ENCODE measurements at places on chromosomes 4 and X.

- DNase-seq: no peak
Measured at GRCh38 chr4:67549123-67549522, 3.8 kb upstream of the CENPC start.

- DNase-seq: no peak
Measured at GRCh38 chr4:26462874-26463273, 27.4 kb downstream of the CCKAR start.

GRCh38 chr4:76607266-76607799 lies 172.3 kb downstream of the SHROOM3 start:
- no peak for DNase-seq

- no peak for DNase-seq
Measured at GRCh38 chrX:16946971-16947562, 609 bp downstream of the REPS2 start.

- DNase-seq: no peak
Measured at GRCh38 chr4:98573791-98574190, 84.6 kb downstream of the TSPAN5 start.

GRCh38 chr4:150855981-150856510 lies 159.0 kb downstream of the LRBA start:
- DNase-seq: no peak

- DNase-seq: no peak
Measured at GRCh38 chr4:113979905-113980615, 613 bp upstream of the ARSJ start.

- DNase-seq: no peak
Measured at GRCh38 chr4:110898290-110898689, 275.4 kb upstream of the PITX2 start.

DNA sequence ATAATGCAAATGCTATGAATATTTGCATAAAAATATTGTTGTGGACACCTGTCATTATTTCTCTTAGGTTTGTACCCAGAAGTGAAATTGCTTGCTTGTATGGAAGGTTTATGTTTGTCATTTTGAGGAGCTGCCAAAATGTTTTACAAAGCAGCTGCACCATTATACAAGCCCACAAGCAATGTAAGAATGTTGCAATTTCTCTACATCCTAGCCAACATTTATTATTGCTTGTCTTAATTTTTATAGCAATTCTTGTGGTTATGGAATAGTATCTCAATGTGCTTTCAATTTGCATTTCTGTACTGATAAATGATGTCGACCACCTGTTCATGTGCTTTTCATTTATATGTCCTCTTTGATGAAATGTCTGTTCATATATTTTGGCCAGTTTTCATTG lies 18.7 kb upstream of the RBMX start:
- DNase-seq: no peak

DNA sequence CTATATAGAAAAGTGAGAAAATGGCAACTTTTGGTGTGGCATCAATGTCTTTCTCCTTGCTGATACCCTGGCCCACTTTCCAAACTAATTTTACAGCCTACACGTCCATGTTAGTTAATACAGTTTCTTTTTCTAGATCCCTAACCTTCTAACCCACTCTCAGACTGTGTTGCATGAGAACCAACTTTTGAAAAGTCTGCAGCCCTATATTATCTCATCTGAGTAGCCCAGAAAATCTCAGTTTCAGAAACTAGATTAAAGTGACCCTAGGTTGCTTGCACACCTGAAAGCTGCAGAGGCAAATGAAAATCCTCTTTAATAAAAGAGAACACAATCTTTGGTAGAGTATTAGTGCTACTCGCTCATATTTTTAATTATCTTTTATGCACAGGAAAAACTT lies 371.6 kb upstream of the EMCN start:
- no peak for DNase-seq

- DNase-seq: no peak
Measured at GRCh38 chrX:3119376-3119775, 78.1 kb downstream of the ARSF start.

DNA sequence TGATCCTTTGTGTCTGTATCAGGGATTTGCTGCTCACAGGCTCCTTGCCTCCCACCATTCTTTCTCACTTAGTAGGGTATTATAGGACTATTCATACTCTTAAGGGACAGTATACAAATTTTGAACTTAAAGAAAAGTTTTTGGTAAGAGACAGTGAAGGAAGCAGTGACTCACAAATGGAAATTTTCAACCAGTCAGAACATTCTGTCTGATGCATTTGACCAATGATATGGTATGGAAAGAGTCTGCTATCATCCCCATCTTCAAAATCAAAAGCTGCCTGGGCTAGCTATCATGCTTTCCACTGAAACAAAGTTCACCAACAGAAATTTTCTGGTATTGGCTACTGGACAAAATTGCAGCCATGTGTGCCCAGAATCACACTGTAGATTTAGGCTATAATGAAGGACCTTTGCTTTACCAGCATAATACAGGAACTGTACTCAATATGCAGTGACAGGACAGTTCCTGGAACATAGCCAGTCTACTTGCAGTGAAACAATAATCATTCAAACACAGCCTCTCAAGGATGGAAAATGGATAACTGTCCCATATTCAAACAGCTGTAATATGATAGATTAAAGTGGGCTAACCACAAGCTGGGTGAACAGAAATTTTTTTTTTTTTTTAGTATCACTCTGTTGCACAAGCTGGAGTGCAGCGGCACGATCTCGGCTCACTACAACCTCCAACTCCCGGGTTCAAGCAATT lies 109.0 kb upstream of the ACSL4 start:
- no peak for DNase-seq

DNA sequence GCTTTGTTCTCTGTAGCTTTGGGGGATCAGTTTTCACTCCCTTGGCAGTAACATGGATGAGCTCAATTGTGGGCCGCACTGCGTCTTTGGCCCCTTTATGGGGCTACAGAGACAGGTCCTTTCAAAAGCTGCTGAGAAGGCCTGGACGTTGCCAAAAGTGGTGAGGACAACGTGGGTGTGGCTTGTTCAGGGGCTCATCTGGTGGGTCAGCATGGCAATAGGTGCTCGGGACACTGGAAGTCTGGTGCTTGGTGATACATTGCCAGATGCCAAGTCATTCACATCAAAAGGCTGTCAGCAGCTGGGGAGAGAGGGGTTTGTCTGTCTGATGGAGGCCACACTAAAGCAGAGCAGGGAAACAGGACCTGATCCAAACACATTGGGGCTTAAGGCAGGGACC lies 149.8 kb upstream of the EOLA2 start:
- DNase-seq: no peak

DNA sequence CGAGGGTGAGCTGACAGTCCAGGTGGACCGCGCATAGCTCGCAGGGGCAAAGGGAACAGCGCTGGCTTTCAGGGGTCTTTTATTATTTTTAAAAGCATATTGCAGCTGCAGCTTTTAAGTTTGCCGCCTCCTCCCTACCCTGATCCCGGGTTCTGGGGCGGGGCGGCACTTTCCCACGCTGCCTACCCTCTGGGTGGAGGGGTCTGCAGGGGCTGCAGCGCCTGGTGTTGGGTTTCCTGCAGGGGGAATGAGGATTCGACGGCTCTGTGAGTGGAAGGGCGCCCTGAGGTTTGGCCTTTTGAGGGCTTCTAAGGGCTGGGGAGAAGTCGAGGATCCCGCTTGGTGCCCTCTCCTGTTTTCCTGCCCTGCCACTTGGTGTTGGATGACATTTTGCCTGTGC lies 80.7 kb upstream of the SCML1 start:
- DNase-seq: no peak

- DNase-seq: no peak
Measured at GRCh38 chr4:77921701-77922100, 59.1 kb downstream of the MRPL1 start.
